KG1 (cell line): ENCODE measurements at places on chromosomes 7 and 10.

DNA sequence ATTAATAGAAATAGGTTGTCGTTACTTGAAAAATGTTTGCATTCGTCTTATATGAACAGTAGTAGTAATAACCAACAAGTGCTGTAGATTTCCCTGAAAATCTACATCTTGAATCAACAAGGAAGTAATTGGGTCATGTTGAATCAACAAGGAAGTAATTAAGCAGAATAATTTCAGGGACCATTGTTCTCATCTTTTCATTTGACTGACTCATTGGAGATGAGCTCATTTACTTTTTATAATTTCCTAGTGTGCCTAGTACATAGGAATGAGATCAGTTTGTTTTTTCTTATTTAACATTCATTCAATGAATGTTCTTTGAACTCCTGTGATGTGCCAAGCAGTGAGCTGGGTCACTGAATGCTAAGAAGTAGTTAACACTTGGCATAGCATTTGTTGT is 8.2 kb downstream of the CLDN12 start:
- DNase-seq = no peak

GRCh38 chr7:41163991-41164390 is 538.9 kb downstream of the INHBA start:
- DNase-seq = no peak

DNA sequence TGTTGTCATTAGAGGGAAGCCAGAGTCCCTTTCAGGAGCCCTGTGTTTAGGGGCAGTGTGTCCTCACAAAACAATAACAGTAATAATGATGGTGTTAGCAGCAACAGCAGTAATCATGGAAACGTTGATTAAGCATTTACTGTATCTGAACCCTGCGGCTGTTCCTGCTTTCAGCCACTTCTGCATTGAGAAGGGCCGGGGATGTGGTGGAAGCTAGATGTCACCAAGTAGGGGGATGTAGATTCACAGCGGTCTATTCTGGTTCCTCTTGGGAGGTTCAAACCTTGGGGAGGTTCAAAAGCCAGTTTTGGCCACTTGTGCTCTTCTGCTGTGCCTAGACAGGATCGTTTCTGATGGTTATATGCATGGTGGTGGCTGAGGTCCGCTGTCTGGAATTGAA is 44.8 kb downstream of the PRPF18 start:
- no peak for DNase-seq

DNA sequence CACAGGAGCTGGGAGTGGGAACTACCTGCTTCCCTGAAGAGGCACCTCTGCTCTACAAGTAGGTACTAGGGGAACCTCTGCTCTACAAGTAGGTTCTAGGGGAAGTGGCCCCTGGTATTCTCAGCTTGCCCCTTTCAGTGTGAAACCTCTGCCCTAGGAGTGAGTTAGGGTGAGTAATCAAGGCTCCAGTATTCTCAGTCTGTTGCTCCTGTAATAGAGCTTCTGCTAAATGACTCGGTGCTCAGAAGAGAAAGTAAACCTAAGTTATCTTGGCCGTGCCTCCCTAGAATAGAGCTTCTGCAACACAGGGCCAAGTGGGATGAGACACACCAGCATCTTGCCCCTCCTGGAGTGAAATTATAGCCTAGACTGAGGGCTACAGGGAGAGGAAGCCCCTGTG is 13.4 kb upstream of the RASSF4 start:
- no peak for DNase-seq

DNA sequence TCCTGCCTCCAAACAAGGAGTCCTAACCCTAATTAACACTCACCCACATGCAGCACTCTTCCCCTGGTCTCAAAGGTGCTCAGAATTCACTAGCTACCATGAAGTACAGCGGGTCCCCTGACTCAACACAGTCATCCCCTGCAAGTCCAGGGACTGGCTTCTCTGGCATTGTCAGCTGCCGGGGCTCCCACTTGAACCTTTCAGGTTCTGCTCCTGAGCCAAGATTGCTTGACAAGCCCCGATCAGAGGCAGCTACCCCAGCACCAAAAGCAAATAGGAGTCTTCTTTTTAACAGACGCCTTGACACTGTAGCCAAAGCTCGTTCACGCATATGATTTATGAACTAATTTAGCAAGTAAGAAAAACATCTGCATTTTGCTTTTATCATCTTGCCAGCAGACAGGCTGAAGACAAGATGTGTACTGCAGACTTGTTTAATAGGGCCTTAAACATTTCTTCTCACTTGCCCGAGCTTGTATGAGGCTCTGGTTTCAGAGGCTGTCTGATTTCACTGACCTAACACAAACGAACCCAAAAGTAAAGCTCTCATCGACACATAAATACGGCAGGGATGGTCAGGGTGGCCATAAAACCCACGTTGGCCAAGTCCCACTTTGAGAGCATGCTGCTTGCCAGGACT is 67.6 kb upstream of the ADAM12 start:
- DNase-seq = no peak
